ENCODE measurements at places on chromosomes 13 and 19. TPM values are rescaled to one million over a fixed set of nuclear protein-coding genes. Genes with fewer than 3 reads are reported as not detected.

The CYP4F8 gene
- not detected for total RNA-seq

The ATP12A gene
- not detected for total RNA-seq

The IL12RB1 gene
- 0.16 TPM for total RNA-seq

The FFAR3 gene
- total RNA-seq: not detected

The RAD23A gene
- total RNA-seq: 78.1 TPM

The PDE4C gene
- total RNA-seq: 5.2 TPM

The PARP4 gene
- total RNA-seq: 40.3 TPM

The PGLYRP2 gene
- total RNA-seq: not detected

The C2CD4C gene
- total RNA-seq: not detected

The FOXA3 gene
- total RNA-seq: not detected

The DNAAF3 gene
- total RNA-seq: 8.8 TPM

The SNAPC2 gene
- total RNA-seq: 31.8 TPM

The RUVBL2 gene
- 155 TPM for total RNA-seq

The PABPC3 gene
- under 0.01 TPM for total RNA-seq

The C19orf85 gene
- total RNA-seq: not detected

The FCAR gene
- not detected for total RNA-seq

The FXYD3 gene
- not detected for total RNA-seq

The ZNF546 gene
- total RNA-seq: 3.8 TPM

The ZNF729 gene
- not detected for total RNA-seq

The ZNF98 gene
- 1.3 TPM for total RNA-seq

The MARK4 gene
- total RNA-seq: 12.3 TPM

The TCF3 gene
- total RNA-seq: 55.4 TPM

The BAX gene
- 99.0 TPM for total RNA-seq
